Left renal pelvis (tissue), 4 donors: ENCODE measurements at places on chromosomes 3 and 15.

- no peak for DNase-seq
Observed at GRCh38 chr15:91254766-91255165, 154.7 kb downstream of the SV2B start.

DNA sequence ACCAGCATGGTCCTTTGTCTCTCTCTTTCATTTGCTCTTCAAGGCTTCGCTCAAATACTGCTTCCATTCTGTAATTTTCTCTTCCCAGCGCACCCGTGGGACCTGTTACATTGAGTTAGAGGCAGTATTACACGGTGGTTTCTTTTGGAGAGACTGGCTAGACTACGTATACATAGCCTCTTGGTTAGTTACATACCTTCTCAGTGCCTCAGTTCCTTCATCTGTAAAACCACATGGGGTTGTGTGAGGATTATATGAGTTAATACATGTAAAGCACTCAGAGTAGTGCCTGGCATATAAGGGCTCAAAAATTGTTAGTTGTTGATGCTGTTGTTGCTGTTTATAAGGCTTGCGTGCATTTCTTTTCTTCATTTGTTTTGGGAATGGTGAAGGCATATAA lies 33.8 kb downstream of the UBE2E2 start:
- DNase-seq = no peak

- no peak for DNase-seq
Observed at GRCh38 chr15:36951731-36952247, 148.6 kb downstream of the MEIS2 start.

- no peak for DNase-seq
Observed at GRCh38 chr15:77858792-77859490, 218.6 kb downstream of the TBC1D2B start.

DNA sequence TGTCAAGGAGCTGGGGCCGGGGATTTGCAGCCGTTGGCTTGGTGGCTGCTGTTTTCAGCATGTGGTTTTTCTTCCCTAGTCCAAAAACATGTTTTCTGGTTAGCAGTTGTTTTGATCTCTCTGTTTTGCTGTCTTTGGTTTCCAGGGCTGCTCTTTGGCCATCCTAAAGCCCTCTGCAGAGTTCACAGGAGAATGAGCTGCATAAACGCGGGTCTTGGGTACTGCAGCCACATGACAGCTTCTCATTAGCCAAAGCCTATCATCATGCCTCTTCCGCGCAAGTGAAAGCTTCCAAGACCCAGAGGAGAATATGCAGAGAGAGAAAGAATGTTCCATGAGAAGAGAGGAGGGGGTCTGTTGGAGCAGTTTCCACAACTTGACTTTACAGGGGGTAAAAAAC lies 138.5 kb downstream of the NTRK3 start:
- DNase-seq = no peak

GRCh38 chr3:59450946-59451763 lies 401.3 kb upstream of the CFAP20DC start:
- DNase-seq = no peak

DNA sequence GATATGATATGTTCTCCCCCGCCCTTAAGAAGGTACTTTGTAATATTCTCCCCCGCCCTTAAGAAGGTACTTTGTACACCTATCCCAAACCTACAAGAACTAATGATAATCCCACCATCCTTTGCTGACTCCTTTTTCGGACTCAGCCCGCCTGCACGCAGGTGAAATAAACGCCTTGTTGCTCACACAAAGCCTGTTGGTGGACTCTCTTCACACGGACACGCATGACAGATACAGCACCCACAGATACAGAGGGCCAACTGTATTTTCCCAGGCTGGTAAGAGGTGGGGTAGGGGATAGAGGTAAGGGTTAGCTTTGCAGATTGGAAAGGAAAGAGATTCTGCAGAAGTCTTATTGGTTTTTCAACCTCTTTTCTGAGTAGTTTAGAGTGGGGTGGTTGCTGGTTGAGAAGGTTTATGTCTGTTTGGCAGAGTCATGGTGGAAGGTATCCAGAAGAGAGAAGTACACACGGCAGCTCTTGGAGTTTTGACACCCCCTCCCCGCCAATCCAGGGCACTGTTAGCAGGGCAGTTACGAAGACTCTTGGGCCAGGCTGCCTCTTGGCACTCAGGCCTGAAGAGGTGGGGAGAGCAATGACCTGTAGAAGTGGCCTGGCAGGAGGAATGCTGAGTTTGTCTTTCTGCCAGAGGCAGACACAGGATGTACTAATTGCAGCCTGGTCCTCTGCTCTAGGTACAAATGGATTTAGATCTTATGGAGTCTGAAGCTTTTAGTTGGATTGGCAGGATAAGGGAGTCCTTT lies 36.0 kb upstream of the IDH2 start:
- DNase-seq = no peak

DNA sequence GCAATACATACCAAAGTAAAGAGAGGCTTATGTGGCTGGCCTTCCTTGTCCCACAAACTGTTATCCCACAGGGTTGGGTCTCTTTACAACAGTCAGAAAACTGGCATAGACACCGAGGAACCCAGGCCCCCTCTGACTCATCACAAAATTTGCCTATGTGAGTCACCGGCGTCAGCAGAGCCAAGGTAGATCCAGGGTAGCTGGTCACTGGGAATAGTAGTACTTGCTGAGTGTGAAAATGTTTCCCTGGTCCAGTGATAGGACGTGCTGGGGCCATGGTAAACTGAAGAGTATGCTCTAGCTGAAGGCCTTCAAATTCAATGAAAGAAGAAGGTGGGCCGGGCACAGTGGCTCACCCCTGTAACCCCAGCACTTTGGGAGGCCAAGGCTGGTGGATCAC lies 27.1 kb upstream of the SKIL start:
- no peak for DNase-seq

- DNase-seq = no peak
Observed at GRCh38 chr3:178155521-178155920, 380.7 kb upstream of the KCNMB2 start.

GRCh38 chr15:34501131-34501530 lies 63.5 kb upstream of the GOLGA8A start:
- no peak for DNase-seq

- no peak for DNase-seq
Observed at GRCh38 chr15:78175330-78175729, 26.2 kb downstream of the IDH3A start.

- no peak for DNase-seq
Observed at GRCh38 chr3:125220727-125221429, 8.3 kb upstream of the SLC12A8 start.

DNA sequence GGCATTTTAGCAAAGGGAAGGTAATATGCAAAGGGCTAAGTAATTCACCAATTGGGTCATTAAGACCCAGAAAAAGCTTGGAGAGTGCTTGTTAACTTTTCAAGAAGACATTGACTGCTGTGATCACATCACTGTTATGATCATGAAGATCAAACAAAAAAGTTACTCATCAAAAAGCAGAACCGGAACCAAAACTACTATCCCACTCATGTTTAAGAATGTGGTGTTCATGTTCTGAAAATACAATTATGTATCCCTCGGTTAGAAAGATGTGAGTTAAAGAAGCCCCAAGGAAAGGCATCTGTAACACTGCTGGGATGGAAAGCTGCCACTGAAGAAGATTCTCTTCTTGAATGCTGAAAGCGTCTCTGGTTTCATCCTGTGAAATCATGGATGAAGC lies 32.6 kb downstream of the BBX start:
- DNase-seq = no peak

DNA sequence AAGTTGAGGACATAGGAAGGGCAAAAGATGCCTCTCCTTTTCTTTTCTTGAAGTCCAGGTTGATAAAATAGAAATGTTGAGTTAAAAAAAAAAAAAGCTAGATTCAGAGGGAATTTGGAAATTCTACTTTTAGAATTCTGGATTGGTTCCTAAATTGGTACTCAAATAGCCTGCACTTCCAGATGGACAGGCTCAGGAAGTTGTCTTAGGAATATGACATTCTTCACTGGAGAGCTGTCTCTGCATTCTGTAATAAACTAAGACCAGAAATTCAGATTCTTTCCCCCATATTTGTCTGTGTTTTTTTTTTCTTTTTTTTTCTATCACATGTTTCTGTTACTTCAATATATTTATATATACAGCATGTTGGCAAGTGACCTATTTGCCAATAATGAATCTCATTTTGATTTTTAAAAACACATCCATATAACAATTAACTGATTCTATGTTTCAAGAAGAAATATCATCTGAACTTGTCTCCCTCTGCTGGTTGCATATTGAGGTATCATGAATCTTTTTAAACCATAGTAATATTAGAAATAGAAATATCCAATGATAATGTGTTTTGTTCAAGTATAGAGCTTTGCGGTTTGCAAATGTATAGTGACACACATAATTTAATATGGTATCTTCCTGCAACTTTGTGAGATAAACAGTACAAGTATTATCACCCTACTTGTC lies 8.5 kb upstream of the LSAMP start:
- no peak for DNase-seq

DNA sequence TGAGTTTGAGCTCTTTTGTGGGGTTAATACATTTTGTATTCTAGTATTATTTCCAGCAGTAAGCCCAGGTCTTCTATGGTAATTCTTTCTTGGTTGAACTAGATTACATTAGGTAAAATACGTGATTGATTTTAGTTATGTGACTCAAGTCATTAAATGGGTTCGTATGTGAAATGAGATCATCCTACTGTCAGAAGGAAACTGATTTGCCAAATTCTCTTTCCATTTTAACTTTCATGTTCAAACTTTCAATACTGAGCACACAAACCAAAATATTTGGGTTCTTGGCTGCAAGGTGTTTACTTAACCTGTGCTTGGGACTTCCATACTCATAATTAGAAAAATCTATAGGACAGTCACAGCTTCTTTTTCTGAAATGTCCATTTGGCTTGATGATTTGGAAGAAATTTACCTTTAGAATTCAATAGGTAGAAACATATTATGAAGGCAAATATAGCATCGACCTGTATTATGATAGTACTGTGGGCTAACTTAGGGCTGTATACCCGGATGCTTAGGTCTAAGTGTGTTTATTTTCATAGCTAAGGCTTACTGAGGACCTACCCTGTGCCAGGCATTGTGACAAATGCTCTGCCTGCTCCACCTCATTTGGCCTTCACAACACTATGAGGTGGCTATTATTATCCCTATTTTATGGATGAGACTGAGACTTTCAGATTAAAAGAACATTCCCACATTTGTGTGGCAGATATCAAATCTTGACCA lies 631.8 kb upstream of the GRM7 start:
- no peak for DNase-seq

DNA sequence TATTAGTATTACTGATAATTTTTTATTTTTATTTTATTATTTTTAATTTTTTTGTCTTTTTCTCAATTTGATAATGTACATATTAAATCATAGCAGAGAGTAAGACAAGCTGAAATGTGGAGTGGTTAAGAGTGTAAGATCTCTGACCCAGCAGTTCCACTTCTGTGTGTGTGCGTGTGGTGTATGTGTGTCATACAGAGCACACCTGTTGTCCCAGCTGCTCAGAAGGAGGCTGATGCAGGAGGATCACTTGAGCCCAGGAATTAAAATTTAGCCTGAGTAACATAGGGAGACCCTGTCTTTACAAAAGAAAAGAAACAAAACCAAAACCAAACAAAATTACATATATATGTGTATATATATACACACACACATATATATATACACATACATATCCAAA lies 1.4 kb upstream of the CIDEC start:
- DNase-seq = no peak

- DNase-seq = no peak
Observed at GRCh38 chr3:180196658-180197057, 159.9 kb upstream of the PEX5L start.

GRCh38 chr3:66819993-66820501 lies 178.1 kb upstream of the KBTBD8 start:
- DNase-seq = no peak

- DNase-seq = no peak
Observed at GRCh38 chr15:78425643-78426042, 12.4 kb upstream of the IREB2 start.

DNA sequence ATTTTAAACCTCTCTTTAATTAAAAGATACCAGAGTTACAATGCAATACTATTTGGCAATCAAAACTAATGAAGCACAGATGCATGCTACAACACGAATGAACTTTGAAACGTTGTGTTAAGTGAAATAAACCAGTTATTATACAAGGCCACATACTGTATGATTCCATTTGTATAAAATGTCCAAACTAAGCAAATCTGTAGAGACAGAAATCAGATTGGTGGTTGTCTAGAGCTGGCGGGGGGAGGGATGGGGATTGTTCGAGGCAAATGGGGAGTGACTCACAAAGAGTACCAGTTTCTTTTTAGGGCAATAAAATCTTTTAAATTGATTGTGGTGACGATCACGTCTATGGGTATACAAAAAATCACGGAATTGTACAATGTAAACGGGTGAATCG lies 677.0 kb downstream of the NTRK3 start:
- DNase-seq = no peak

DNA sequence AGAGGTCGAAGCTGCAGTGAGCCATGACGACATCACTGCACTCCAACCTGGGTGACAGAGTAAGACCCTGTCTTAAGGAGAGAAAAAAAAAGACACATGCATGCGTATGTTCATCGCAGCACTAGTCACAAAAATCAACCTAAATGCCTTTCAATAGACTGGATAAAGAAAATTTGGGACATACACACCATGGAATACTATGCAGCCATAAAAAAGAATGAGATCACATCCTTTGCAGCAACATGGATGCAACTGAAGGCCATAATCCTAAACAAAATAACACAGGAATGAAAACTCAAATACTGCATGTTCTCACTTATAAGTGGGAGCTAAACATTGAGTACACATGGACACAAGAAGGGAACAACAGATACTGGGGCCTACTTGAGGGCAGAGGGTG lies 53.1 kb downstream of the FSIP1 start:
- no peak for DNase-seq

GRCh38 chr3:38127611-38128302 lies 9.2 kb downstream of the ACAA1 start:
- DNase-seq = no peak

GRCh38 chr15:92449476-92449875 lies 55.8 kb downstream of the ST8SIA2 start:
- DNase-seq = no peak

DNA sequence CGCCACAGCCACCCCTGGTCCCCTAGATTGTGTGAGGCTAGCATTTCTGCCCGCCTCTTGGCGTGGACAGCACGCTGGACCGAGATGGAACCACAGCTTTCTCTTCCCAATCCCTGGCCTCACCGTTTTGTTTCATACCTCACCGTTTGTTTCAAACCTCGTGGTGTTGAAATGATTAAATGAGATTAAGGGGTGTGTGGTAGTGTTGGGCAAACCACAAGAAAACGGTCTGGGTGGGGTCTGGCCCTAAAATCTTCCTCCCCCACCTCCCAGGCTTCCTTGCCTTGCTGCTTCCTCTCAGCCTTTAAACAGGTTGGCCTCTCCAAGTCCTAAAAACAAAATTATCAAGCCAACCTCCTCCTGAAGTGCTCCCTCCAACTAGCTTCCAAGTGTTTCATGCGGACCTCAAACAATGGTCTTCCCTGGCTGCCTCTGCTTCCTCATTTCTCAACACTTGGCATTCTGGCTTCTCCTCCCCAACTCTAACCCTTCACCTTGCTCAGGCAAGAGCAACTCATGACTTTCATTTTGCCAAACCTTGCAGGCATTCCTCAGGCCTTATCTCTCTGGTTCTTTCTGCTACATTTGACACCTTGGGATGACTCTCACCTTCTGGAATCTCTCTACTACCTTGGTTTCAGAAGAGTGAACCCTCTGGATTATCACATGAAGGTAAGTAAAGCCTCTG lies 1.4 kb upstream of the ATP13A3 start:
- DNase-seq = no peak
